Heart left ventricle (tissue), 16 donors: ENCODE measurements at places on chromosomes 1 and 21. TPM values are rescaled to one million over a fixed set of nuclear protein-coding genes. Genes with fewer than 3 reads are reported as not detected.

The LIN28A gene
- total RNA-seq, result not detected

The CHI3L2 gene
- total RNA-seq, result 1.9 TPM

The RGSL1 gene
- total RNA-seq, result not detected

The RASSF5 gene
- 5.1 TPM for total RNA-seq

The WNT4 gene
- 0.08 TPM for total RNA-seq

The BRWD1 gene
- 32.0 TPM for total RNA-seq

The TCHH gene
- total RNA-seq, result not detected

The VSIG8 gene
- not detected for total RNA-seq

DNA sequence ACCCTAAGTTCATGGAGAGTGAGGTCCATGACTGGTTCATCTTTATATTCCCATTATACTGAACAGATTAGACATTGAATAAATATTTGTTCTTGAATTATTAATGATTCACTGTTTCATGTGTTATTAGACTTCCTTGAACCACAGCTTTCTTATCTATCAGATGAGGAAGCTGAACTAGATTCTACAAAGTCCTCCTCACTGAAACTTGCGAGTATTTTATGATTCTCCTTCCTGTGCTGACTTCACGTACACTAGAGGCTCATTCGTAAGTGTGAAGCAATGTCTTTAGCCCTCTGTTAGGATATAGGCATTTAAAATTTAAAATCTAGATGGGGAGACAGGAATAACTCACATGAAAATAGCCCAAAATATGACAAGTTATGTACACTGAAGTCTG is 95.6 kb upstream of the IRF2BP2 start:
- DNase-seq, result no peak

DNA sequence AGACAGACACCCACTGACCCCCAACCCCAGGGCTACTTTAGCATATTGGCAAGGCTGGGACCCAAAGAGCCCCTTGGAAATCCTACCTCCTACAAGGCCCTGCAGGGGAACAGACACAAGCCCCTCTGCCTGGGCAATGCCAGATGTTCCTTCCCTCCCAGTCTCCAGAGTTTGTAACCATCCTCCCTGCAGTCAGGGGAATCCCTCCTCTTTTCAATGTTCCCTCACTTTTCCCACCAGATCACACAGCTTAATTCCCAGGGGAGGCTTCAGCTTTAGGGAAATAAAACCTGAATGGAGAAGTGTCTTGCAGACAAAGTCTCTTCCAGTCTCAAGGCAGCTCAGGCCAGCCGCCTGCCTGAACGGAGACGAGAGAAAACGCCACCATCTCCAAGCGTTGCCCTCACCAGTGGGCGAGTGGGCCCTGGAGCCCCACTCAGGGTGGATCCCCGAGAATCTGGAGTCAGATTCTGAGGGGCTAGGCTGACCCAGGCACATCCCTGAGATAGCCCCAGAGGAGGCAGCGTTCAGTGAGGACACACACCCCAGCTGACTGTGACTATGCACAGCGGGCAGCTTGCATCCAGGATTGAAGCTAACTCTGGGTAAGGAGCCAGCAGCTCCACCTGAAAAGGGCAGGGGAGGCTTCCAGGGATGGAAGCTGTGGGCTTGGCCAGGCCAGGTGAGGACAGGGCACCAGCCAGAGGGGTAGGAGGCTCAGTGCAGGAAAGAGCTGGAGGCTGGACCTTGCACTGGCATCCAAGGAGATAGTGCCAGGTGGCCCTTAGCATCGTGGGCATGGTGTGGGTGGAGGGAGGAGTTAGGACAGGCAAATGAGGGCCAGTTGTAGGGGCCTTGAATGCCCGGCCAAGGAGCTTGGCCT is 44.0 kb upstream of the ZC3H12A start:
- no peak for DNase-seq

DNA sequence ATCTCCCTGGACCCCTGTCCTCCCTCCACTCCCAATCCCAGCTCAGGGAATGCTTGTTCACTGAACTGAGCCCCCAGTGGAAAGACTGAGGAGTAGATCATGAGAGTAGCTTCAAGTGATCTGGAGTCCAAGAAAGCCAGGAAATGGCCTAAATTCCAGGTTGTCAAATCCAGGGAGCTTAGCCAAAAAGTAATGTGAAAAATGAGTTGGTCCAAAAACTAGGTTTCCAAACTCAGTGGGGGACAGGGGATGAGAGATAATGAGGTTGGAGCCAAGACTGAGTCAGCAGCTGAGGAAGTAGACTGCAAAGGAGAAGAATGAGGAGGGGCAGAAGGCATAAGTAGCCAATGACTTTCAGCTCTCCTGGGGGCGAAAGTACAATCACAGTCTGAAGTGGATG is 284.1 kb upstream of the BEND5 start:
- DNase-seq, result no peak

DNA sequence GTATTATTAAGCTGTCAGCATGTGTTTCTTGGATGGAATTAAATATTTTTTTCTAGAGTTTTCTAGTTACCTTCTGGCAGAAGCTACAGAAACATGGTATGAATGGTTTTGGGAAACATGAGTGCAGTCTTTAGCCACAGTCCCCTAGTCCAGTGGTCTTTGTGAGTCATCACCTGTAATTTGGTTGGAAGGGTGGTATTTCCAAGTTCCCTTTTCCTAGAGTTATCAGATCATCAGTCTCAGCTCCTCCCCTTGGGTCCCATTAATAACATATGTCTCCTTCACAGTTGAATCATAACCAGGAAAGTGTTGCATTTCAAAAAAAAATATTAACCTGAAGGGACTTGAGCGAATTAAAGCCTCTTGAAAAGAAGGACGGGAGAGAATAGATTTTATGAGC is 27.0 kb downstream of the ELAVL4 start:
- DNase-seq, result no peak

DNA sequence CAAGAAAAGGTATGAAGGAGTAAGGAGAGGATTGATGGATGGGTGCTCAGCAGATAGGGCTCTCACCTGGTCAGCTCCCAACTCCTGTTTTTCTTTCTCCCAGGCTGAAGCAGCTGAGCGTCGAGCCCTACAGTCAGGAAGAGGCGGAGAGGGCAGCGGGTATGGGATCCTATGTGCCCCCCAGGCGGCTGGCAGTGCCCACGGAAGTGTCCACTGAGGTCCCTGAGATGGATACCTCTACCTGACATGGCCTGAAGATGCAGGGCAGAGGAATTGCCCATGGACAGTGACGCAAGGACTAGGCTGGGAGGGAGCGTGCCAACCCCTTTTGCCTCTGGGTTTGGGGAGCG is 739 bp downstream of the ZNF593 start:
- DNase-seq, result no peak

GRCh38 chr1:3013371-3014049 is 7.8 kb upstream of the ACTRT2 start:
- DNase-seq, result no peak

GRCh38 chr1:111934106-111934852 is 55.2 kb downstream of the KCND3 start:
- DNase-seq, result no peak

GRCh38 chr1:231584117-231584516 is 42.5 kb upstream of the DISC1 start:
- DNase-seq, result no peak

- no peak for DNase-seq
Observed at GRCh38 chr1:156559797-156560385, 12.5 kb downstream of the IQGAP3 start.

- no peak for DNase-seq
Observed at GRCh38 chr1:59029411-59030167, 245.7 kb upstream of the JUN start.

GRCh38 chr1:222736972-222737371 is at the start of gene FAM177B:
FAM177B (plus strand) TSS chr1:222737202; CDS start chr1:222746546, 9,344 bp downstream.
- DNase-seq, result no peak

DNA sequence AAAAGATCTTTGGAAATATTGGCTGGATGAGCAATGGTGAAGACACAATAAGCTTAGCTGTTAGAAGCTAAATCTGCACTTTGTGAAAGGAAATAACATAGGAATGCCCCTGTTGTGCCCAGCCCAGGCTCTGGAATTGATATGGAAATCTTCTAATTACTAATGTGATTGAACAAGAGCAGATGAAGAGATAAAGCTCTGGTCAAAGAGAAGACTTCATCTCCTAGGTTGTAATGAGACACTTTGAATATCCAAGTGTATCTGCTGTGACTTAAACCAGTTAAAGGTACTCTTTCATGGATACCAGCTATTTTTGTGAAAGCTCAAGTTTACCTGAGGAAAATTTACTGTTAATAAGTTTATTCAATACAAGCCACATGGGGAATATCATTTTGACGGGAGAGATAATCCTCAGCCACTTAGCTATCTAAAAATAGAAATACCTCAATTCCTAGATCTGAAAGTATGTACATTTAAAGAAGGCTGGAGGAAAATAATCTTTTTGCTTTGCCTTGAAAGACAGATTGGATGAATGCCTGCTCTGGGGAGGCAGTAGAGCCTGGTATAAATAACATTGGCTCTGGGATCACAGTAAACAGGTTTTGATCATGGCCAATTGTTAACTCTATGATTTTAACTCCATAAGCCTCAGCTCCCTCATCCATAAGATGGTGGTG is 494.0 kb upstream of the B3GALT2 start:
- DNase-seq, result no peak

DNA sequence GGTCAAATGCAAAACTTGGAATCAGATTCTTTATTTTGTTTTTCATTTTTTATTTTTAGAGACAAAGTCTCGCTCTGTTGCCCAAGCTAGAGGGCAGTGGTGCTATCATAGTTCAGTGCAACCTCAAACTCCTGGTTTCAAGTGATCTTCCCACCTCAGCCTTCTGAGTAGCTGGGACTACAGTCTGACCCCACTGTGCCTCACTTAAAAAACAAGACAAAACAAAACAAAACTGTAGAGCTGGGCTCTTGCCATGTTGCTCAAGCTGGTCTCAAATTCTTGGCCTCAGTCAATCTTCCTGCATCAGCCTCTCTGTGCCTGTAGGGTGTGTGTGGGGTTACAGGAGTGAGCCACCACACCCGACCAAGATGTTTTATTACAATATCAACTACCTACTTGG is 396.0 kb upstream of the USP24 start:
- DNase-seq, result no peak

DNA sequence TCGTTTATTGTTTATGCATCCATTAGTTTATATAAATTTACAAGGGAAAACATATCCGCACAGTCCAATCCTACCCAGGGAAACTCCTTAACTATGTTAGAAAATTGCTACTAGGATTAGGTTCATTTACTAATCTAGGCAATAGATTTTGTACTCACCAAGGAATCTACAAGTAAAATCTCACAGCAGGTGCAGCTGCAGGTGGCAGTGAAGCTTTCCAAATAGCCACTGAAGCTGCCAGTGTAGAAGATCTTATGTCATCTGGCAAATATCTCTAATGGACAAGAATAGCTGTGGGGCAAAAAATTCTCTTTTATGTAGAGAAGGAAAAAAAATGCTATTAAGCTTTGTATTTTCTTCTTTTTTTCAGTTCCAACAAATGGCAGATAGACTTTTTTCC is 963.4 kb upstream of the ADGRL4 start:
- no peak for DNase-seq
